ENCODE measurements at places on chromosomes 6 and 20. TPM values are rescaled to one million over a fixed set of nuclear protein-coding genes. Genes with fewer than 3 reads are reported as not detected.

The CDSN gene
- polyA plus RNA-seq: 0.11 TPM

The IP6K3 gene
- polyA plus RNA-seq: 14.4 TPM

The FHL5 gene
- 0.59 TPM for polyA plus RNA-seq

The CLVS2 gene
- under 0.01 TPM for polyA plus RNA-seq

The CPNE5 gene
- 27.5 TPM for polyA plus RNA-seq

The CAGE1 gene
- polyA plus RNA-seq: not detected

The PIM1 gene
- 44.2 TPM for polyA plus RNA-seq

The HAO1 gene
- polyA plus RNA-seq: not detected

All from right cardiac atrium (tissue), 5 donors.